ENCODE measurements at places on chromosomes 3 and 15.

DNA sequence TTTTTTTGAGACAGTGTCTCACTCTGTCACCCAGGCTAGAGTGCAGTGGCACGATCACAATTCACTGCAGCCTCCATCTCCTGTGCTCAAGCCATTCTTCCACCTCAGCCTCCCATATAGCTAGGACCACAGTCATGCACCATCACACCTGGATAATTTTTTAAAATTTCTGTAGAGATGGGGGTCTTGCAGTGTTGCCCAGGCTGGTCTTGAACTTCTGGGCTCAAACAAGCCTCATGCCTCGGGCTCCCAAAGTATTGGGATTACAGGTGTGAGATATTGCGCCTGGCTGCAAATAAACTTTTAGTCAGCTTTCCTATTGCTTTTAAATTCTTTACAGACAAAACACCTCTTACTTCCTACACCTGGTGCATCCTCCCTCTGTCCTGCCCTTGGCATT, 102.1 kb upstream of the VEPH1 start:
- H3K27ac ChIP-seq = no peak overlapping the region
- no peak overlapping the region for H3K4me3 ChIP-seq
- no peaks in the 10 kb centered on the region for H3K27me3 ChIP-seq
- peaks cover 3% of the 10 kb centered on the region for H3K4me1 ChIP-seq
- DNase-seq = no peak

DNA sequence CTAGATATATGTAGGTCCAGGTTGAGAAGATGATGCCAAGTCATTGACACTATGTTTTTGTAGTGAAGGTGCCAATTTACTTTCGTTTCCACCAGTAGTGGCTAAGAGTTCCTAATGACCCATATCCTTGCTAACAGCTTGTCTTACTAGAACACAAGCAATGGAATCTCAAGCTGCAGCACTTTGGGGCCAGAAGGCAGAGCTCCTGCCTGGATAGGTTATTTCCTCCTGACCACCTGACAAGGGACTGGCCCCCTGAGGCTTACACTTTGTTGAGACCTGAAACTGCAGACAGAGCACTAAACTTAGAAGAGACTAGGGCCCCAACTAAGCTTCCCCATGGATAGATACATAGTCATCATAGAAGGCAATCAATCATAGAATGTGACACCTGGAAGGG, 11.7 kb downstream of the ONECUT1 start:
- DNase-seq = no peak
- peaks cover 23% of the 10 kb centered on the region for H3K4me1 ChIP-seq
- no peak overlapping the region for H3K4me3 ChIP-seq
- H3K27me3 ChIP-seq = no peaks in the 10 kb centered on the region

DNA sequence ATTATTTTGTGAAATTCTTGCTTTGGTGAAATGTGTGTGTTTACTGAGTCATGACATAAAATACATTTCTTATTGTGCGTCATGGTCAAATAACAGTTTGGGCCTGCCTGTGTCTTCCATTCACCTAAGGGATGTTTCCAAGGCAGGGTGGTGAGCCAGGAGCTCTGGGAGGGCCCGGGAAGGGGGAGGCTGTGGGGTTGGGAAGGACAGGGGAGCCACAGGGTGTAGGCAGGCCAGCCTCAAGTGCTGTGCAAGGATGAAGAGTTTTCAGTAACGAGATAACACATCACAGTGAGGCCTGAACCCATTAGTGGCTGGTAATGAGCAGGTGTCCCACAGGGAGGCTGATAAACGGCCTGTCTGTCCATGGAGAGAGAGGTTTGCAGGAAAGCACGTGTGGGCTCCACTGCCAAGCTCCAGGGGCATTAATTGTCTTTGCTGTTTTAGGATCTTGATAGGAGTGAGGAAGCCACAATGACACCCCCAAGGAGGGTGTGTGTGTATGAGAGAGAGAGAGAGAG, 35.6 kb upstream of the SEC13 start:
- peaks cover 49% of the 10 kb centered on the region for H3K4me1 ChIP-seq
- peaks cover 9% of the 10 kb centered on the region for H3K27me3 ChIP-seq
- H3K4me3 ChIP-seq = no peak overlapping the region
- no peak overlapping the region for H3K27ac ChIP-seq

DNA sequence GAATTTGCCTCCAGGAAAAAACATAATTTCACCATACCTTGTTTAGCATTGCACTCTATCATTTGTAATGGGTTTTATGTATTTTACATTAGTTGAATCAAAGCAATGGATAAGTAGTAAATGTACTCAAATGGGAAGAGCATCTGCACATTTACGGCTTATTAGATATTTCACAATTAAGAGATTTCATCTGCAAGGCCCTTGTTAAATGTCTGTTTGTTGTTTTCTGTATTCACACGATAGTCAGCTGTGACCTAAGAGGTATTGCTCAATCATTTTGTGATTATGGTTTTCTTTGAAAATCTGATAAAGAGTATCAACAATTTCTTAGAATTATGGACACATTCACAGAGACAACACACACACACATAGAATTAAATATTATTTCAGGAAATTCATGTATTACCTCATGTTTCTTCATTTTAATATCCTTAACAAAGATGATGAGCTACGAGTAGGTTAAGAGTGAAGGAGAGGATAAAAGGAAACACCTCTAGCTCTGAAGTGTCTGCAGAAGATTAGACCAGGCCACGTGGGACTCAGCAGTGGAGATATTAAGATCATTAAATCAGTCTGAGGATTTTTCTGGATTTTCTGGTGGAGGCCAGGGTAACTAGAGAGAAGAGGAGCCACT, 121.9 kb upstream of the POU1F1 start:
- no peaks in the 10 kb centered on the region for H3K27me3 ChIP-seq
- H3K27ac ChIP-seq = no peak overlapping the region
- no peak overlapping the region for H3K4me3 ChIP-seq
- no peaks in the 10 kb centered on the region for H3K4me1 ChIP-seq
- H3K36me3 ChIP-seq = no peaks in the 10 kb centered on the region

DNA sequence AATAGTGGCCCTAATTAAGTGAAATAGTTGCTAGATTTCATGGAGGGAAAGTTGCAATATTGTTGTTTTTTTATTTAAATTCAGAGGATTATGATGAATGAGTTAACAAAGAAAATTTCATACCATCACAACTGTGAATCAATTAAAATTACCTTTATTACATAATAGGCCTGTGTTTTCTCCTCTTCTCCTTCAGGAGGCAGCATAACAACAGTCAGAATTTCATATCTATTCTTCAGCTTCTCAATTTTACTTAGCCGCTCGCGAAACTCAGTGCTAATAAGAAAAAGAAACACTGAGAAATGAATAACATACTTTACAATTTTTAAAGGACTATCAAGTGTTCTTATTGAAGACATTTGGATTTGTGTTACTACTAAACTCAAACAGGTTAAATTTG, 29.4 kb downstream of the TTC14 start:
- H3K4me1 ChIP-seq = no peaks in the 10 kb centered on the region
- no peak overlapping the region for H3K27ac ChIP-seq
- DNase-seq = no peak
- no peak overlapping the region for H3K4me3 ChIP-seq
- peaks cover 2% of the 10 kb centered on the region for H3K27me3 ChIP-seq
- H3K36me3 ChIP-seq = no peaks in the 10 kb centered on the region

DNA sequence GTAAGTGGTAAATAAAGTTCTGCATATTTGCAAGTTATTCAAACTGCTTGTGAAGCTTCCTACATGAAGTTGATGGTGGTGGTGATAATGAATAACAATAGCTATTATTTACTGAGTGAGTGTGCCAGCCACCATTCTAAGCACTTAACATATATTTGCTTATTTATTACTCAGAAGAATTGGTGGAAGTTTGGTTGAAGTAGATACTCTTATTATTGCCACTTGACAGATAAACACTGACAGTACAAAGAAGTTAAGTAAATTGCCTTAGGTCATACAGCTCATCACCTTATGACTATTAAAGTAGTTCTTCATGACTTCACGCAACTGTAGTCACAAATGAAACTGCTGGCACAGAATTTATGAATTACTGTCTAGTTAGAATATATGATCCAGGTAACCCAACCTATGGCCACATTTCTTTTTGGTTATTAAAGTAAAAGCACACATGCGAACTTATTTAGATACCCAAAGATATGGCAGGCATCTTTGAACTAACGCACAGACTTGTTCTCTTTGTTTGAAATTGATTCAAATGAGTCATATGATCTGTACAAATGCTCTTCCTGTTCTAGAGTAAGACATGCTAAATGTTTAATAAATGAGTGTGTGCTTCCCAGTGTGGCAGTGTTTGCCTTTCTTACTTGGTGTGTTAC, 99.8 kb upstream of the NR2F2 start:
- H3K27me3 ChIP-seq = no peaks in the 10 kb centered on the region
- H3K27ac ChIP-seq = no peak overlapping the region
- no peak for DNase-seq
- H3K4me3 ChIP-seq = no peak overlapping the region

DNA sequence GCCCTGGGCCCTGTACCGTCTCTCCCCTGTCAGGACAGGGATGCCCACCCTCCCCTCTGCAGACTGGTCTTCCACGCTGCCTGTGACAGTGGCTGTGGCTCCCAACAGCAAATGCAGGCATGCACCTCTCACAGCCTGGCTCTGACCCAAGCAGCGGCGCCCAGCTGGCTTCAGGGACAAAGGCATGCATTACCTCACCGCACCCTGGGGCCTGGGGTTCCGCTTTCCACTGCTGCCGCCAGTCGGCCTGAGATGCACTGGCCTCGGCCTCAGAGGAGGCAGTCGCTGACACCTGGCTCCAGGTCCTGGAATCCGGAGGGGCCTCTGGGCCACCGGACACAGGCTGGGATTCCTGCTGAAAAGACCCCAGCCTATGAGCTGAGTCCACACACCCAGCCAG, 70.3 kb downstream of the SCN5A start:
- DNase-seq = no peak
- H3K36me3 ChIP-seq = no peaks in the 10 kb centered on the region
- H3K4me1 ChIP-seq = peaks cover 3% of the 10 kb centered on the region
- H3K27ac ChIP-seq = no peak overlapping the region
- H3K27me3 ChIP-seq = peaks cover 12% of the 10 kb centered on the region

DNA sequence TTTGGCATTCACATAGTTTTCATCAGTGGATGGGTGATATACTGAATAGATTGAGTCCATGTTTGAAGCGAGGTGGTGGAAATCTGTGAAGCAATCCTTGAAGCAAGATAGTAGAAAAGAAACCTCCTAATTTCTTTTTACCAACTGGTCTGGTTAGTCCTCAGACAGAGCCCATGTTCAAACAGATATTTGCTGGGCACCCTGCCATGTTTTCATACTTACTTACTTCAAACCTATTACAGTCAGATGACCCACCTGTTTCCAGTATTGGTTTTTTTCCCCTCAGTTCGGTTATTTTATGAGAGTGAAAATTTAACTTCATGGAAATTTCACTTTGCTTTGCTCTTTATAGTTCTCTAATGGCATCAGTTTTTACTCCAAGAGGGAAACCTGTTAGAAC, 23.7 kb downstream of the EXOSC7 start:
- H3K4me1 ChIP-seq = peaks cover 11% of the 10 kb centered on the region
- no peak overlapping the region for H3K4me3 ChIP-seq
- H3K27me3 ChIP-seq = no peaks in the 10 kb centered on the region
- H3K36me3 ChIP-seq = peaks cover 42% of the 10 kb centered on the region

All from endothelial cell (in vitro differentiated cells).